ENCODE measurements at places on chromosomes 3 and 15. TPM values are rescaled to one million over a fixed set of nuclear protein-coding genes. Genes with fewer than 3 reads are reported as not detected.

DNA sequence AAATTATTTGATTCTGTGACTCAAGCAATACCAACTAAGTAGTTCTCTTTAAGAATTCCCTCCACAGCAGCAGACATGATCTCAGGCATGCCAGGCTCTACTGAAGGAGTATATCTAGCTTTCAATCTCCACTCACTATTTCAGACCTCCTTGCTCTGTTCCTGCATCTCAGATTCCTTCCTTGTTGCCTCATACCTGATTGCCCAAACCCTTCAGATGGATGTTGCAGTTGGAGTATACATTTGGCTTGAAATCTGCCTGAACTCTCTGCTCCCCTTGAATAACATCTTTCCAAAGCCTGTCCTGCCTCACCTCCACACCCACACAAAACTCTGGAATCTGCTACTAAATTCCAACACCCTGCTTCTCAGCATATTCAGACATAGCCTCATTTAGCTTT, 19.8 kb upstream of the TM4SF4 start:
- no peak for DNase-seq

GRCh38 chr3:33119891-33120290, 6.1 kb downstream of the CRTAP start:
- no peak for DNase-seq

GRCh38 chr3:122389892-122390291, 5.9 kb downstream of the FAM162A start:
- no peak for DNase-seq

GRCh38 chr3:134704556-134704955, 53.7 kb upstream of the KY start:
- no peak for DNase-seq

DNA sequence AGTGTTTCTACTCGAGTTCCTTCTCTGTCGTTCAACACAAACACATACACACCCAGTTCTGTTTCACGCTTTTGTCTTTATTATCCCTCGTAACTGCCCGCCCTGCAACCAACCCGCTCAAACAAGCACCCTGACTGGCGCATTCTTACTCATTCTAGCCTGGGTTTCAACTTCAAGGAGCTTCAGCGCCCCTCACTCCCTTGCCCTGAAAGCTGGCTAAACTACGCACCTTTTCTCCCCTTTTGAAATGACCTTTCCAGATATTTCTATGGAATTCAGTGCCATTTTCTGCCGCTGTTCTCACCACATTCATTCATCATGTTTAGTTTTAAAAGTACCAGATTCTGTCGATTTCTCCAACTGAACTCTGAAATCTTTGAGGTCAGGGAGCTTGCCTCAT, 653 bp upstream of the MFSD1 start:
- DNase-seq: peak; percentile 58

- no peak for DNase-seq
These were observed 403.4 kb upstream of the SUCLG2 start for GRCh38 chr3:68057637-68058320.

GRCh38 chr3:134445636-134446035, 40.1 kb downstream of the ANAPC13 start:
- DNase-seq: no peak

DNA sequence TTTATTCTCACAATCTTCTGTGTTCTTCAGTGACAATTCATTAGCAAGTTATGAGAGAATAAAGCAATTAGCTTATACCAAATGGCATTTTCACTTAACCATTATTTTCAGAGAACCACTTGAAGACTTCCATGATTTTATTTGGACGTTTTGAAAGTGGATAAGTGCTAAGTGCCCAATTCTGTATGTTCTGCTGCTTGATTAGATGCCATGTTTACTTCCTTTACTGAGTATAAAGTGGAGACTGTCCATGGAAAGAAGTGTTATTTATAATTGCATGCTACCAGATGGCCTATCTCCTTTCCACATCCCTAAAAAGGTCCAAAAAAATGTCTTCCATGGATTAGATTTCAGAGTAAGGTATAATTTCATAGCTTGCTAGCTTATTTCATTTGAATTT, 69.6 kb downstream of the SUMF1 start:
- DNase-seq: no peak

DNA sequence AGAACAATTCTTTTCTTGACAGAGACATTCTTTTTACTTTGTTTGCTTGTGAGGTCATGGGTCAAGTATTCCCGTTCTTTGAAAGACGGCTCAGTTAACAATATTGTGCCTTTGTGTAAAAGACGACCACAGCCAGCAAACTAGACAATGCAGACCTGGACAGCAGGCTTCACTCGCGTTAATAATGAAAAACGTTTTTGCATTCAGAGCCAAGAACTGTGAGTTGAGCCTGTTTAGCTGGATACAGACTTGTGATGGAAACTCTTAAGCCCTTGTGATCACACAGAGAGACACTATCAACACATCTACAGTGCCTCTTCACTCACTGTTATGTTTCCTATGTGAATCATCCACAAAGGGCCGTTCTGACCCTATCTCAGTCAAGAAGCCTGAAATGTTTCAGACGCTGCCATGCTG, 37.3 kb upstream of the CMTM7 start:
- no peak for DNase-seq

- no peak for DNase-seq
These were observed 195.1 kb downstream of the UBE3A start for GRCh38 chr15:25243800-25244097.

DNA sequence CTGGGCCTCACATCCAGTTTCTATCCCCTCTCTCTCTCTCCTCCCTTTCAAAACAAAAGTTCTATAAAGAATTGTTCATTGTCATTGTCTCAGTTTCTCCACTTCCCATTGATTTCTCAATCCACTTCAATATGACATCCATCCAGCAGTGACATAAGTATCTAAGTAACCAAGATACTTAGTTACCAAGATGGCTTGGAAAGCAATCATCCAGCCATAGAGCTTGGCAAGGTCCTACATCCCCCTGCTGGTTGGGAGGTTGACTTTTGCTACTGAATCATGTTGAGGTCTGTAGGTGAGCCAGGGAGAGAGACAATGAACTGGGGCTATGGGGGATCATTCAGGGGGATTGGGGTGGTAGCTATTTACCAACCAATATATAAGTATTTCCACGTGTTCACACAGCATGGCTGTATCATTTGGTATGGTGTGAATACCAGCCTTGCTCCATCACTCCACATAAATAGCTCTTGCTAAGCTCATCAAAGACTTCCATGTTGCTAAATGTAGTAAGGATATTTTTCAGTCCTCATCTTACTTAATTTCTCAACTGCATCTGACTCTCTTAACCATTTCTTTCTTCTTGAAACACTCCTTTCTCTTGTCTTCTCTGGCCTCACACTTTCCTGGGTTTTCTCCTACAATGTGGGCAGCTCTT, 58.8 kb upstream of the NTRK3 start:
- DNase-seq: no peak

- no peak for DNase-seq
These were observed 5.8 kb downstream of the SQOR start for GRCh38 chr15:45640616-45641015.

GRCh38 chr15:45777781-45778180, 143.0 kb downstream of the SQOR start:
- no peak for DNase-seq

DNA sequence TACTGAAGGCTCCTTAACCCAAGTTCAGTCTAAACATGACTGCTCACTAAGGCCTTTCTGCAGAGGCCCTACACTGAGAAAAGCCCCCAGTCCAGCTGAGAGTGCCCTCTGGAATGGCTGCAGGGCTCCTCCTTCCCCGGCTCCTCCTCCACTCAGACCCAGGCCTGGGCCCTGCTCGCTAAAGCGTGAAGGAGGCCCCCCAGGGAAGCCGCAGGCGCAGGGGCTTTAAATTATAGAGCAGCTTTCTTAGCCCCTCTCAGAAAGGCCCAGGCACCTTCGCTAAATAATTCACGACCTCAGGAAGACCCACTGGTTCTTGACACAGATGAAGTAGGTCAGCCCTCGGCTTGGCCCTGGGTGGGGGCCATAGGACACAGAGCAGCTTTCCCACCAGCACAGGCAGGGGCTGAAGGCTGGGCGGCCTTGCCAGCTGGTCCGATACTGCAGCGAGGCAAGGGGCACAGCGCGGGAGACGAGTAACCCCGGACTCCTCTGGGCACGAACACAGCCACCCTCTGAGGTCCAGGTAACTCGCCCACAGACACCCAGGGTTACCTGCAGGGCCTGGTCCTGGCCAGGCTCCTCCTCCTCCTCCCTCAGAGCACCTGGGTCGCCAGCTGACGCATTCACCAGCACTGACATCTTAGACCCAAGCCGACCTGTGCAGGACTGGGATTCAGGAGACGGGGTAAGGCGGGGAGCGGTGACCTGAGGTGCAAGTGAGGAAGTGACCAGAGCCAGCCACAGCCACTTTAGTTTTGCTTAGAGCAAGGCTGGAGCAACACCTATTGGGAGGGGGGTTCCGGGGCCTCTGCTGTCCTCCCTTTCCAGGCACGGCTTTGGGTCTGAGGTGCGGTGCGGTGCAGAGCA, 36.9 kb downstream of the RBPMS2 start:
- DNase-seq: no peak

DNA sequence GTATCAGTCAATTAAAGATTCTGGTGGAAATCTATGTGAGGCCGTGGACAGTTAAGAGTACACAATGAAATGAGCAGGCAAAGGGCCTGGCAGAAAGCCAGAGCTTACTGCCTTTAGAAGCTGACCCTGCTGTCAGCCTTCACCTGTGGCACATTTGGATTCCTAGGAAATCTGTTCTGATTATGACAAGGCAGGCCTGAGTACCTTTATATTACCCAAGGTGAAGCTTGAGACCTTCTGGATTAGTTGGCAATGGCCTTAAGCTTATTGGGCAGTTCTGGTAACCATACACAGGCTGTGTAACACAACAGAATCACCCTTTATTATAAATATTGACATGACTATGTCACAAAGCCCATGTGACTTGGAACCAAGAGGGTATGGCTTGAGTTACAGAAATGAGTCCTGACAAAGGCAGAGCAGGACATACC, 43.2 kb downstream of the NBEAL2 start:
- DNase-seq: peak; percentile 66

DNA sequence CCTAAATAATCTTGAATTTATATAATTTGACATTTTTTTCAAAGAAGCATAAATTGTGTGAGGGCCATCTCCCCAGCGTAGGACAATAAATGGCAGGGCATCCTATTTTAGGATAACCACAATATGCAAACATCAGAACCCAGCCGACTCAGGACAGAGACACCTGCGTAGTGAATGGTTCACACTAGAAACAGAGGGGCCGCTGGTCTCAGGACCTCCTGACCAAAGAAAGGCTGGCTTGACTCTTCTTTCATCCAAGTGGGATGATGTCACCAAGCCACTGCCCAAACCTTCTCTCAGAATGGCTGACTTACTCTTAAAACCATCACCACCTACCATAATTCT, 162.1 kb downstream of the FOXP1 start:
- no peak for DNase-seq

DNA sequence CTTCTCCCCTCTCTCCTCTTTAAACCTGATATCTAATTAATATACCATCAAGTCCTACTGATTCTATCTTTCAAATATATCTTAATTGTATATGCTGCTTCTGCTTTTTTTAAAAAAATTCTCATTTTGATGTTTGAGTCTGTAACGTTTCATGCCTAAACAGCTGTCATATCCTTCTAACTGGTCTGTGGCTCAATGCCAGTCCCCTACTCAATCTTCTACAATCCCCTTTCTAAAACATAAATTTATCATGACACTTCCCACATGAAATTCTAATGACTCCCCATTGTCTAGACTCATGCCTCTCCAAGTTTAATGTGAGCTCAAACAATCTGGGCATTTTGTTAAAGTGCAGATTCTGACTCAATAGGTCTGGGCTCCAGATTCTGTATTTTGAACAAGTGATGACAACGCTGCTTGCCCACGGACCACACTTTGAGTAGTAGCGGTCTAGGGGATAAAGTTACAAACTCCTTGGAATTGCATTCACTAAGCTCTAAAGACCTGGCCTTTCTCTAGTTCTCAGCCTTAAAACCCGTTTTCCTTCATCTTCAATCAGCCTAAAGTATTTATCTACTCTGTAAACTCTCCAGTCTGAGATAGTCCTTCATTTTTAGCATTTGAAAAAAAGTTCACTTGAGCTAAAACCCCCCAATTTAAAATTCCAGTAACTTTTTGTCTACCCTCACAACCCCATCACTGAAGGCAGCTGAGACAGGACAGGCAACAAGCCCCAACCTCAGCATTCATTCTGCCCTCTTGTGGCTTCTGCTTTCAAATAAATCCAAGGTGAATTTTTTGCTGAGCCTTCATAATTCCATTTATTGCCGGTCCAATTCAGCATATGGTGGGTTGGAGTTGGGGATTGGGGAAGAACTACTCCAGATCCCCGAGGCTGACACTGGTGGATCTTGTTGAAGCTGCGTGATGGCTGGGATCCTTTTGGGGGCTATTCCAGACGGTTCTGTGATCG, 88.1 kb upstream of the THRB start:
- DNase-seq: no peak

GRCh38 chr15:86568378-86568777, 488.7 kb downstream of the AGBL1 start:
- no peak for DNase-seq

DNA sequence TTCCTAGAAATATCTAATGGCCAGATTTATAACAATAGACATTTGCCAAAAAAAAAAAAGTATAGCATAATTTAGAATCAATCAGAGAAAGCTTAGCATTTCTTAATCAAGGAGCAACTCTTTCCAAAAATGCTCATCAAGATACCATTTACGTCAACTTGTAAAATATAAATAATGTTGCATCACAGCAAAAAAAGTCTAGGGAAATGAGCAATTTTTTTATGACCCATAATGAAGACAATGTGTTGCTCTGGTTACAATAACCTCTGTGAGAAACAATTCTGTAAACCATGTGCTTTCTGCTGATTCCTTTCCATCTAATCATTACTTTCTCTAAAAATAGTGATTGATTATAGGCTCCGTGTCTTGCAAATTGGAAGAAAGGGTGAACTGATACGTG, 36.3 kb downstream of the KBTBD8 start:
- no peak for DNase-seq

DNA sequence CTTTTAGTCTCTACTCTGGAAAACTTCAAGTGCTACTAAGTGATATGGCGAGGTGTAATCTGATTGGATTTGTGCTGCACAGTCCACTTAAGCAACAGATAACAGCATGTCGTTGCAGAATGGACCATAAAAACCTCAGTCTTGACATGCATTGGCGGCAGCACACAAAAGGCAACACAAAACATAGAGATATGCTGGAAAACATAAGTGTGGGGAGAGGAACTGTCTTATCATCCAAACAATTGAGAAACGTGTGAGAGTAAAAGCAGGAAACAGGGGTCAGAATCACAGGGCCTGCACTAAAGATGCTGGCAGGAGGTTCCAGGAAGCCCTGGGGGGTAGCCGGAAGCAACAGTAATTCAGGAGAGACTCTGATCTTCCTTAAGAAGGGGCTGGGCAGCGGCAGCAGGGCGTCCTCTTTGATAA, 82.1 kb downstream of the CGNL1 start:
- no peak for DNase-seq

RPL39L gene
- 15.7 TPM for total RNA-seq

PIF1 gene
- total RNA-seq: 1.2 TPM

ACSBG1 gene
- 1.3 TPM for total RNA-seq

ZPLD1 gene
- total RNA-seq: 0.36 TPM

ACOX2 gene
- 35.8 TPM for total RNA-seq
